Hematopoietic multipotent progenitor cell treated with erythropoietin and hydrocortisone succinate and interleukin-3 and kit ligand, for 4 days (in vitro differentiated cells): ENCODE measurements at places on chromosomes 6 and 20.

GRCh38 chr6:155958550-155958949, 502.9 kb upstream of the NOX3 start:
- DNase-seq, result no peak

GRCh38 chr6:168208402-168208801, 111.2 kb downstream of the DACT2 start:
- no peak for DNase-seq

DNA sequence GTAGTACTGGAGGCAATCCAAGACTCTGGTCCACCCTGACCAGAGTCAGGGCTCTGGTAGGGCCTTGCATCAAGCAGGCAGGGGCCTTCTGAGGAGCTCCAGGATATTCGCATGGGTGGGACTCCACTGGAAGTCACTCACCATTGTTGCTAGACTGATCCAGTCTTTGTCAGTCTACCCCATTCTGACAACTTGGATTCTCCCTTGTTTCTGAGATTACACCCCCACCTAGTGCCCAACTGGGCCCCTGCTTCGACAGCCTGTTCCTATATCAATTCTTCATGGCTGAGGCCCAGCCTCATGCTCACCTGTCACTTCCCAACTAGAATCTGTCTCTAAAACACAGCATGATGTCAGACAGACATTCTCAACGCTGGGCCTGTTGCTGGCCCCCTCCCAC, 5.2 kb downstream of the SLC35D3 start:
- peak; percentile 74 for DNase-seq

DNA sequence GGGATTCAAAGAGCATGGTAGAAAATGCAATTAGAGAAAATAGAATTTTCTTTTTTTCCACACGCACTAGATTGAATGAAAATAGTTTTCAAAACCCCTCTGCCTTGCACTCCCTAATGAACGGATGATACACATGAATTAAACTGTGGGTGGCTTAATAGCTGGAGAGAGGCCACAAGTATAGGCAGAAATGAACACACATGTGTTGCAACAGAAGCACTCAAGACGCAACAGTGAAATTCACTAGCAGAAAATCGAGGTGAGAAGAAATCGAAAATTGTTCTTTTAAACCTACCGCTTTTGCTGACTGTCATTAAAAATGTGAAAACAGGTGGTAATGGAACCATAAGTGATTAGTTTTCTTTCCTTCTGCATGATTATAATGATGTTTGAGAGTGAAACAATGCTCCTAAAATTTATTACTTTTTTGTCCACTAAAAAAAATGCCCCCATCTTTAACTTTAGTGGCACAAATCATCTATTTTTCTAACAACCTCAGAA, 80.1 kb upstream of the SHLD1 start:
- no peak for DNase-seq

- no peak for DNase-seq
Observed at GRCh38 chr6:149779644-149779963, 30.1 kb downstream of the PCMT1 start.

- DNase-seq, result no peak
Observed at GRCh38 chr6:9401960-9402359, 966.6 kb upstream of the SLC35B3 start.

GRCh38 chr6:88220493-88220892, 54.3 kb upstream of the CNR1 start:
- DNase-seq, result peak; percentile 40

DNA sequence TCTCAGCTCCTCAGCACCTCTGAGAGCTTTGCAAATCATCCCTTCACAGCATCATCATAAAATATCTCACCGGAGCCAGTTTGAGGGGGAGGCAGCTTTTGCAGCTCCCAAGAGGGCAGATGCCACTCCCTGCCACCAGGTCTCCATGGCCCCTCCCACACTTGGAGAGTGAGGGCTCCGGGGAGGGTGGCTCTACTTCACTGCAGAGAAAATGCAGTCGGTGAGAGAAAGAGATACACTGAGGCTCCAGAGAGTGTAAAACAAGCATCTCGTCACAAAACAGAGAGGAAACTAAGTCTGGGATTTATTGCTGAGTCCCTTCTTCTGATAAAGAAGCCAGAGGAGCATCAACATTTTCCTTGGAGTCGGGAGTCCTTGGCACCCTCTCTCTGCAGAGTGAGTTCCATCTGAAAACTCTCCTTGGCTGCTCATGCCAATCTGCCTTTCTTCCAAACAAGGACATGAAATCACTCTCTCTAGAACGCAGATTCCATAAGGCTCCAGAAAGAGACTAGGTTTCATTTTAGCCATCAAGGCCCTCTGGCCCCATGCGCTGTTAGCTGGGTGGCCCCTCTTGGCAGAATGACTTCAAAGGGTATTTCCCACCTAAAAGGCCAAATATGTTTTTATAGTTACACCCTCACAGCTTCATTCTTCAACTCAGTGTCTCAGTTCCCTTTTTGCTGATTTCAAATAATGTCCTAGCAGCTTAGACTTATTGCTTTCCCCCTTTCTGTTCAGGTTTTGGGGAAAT, 70.6 kb upstream of the F13A1 start:
- DNase-seq, result no peak

- DNase-seq, result no peak
Observed at GRCh38 chr6:54916858-54917257, 70.3 kb downstream of the FAM83B start.

GRCh38 chr6:143205585-143205984, 144.9 kb downstream of the AIG1 start:
- DNase-seq, result no peak

DNA sequence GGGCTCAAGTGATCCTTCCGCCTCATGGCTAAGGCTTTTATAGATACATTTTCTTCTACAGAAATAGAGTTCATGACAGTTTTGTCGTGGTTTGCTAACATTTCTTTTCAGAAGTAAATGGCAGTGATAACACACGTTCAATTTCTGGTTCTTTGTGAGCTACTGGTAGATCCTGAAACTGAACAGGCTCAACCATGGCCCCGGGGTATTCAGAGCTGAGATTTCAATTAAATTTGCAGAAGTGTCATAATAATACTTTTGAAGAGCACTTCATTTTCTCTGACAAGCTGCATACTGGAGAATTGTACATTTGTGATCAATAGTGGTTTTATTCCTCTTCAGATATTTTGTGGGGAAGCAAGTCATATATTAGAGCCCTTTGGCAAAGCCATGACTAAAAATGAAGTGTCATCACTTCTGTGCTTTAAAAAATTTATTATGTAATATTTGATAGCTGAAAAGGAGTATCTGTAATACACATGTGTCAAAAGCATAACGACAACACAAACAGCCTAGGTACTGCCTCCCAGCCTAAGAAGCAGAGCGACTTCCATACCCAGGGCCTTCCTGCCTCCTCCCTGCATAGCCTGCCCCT, 84.3 kb upstream of the SCP2D1 start:
- no peak for DNase-seq

GRCh38 chr6:14887986-14888574, 357.8 kb upstream of the JARID2 start:
- DNase-seq, result no peak

- peak; percentile 67 for DNase-seq
Observed at GRCh38 chr6:32854376-32855178, 585 bp downstream of the PSMB9 start.

- DNase-seq, result no peak
Observed at GRCh38 chr20:49518576-49518975, 36.1 kb upstream of the KCNB1 start.

DNA sequence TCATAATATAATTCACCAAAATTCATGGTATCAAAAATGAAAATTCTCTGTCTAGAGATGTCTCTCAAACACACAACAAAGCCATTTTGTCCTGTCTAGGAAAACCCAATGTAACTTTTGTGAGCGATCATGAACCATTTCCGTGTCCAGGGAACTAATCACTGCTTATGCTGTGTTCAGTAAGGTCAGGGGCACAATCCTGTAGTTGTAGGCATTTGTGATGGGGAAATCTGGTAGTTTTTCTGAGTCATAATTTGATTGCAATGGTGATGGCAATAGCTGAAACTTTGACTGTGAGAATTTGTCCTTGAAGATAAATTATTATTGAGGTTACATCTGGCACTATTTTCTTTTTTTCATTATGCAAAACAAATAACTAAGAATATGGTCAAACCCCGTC, 21.0 kb upstream of the GCLC start:
- DNase-seq, result no peak

GRCh38 chr6:26398555-26398954, 3.5 kb upstream of the BTN3A1 start:
- no peak for DNase-seq
